ENCODE measurements at places on chromosomes 2 and 18.

GRCh38 chr18:57785751-57786437 is 17.2 kb downstream of the ATP8B1 start:
- no peak for DNase-seq

DNA sequence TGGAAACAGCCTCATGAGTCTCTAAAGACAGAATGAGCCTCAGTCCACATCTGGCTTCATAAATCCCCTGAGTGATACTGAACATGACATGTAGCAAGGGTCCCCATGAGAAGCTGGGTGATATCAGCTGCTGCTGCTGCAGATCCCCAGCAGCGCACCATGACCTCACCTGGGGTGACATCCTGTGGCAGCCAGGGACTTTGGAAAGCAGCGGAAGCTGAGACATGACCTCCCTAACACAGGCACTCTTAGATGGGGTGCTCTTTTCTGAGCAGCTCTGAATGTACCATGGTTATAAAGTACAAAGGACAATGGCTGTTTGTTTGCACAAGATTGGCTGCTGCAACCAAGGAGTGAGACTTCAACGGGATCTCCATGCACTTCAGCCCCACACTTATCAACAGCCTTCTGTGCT is 74.7 kb upstream of the TMEM200C start:
- DNase-seq: no peak

- no peak for DNase-seq
Observed at GRCh38 chr2:191961556-191961955, 114.7 kb upstream of the CAVIN2 start.

DNA sequence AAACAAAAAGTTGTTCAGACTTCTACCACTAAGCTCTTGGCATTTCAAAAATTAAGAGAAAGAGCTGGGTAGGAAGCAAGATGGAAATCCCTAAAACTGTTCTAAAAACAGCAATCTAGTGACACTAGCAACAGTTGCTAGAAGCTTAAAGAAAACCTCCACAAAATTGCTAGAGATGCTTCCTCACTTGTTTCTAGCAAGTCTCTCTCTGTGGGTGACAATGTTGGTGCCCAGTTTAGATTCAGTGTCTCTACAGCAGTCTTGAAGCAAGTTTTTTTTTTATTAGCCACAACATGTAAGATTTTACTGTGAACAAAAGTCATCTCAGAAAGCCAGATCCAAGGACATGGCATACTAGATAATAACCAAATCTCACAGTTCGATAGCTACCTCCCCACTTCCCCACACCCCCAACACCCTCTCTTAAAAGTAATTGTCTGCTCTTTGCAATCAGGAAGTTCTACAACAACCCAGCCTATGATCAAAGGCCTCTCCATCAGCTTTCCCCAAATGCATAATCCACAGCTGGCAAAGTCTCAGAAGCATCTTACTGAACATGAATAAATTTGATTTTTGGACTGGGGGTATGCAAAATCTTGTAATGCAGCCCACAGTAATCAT is 70.0 kb downstream of the ANKRD44 start:
- DNase-seq: no peak

- no peak for DNase-seq
Observed at GRCh38 chr2:199882667-199883066, 28.4 kb upstream of the C2orf69 start.
